ENCODE measurements at places on chromosomes 4 and X. TPM values are rescaled to one million over a fixed set of nuclear protein-coding genes. Genes with fewer than 3 reads are reported as not detected.

- H3K4me3 ChIP-seq, result no peak overlapping the region
- peaks cover 1% of the 10 kb centered on the region for H3K4me1 ChIP-seq
- DNase-seq, result no peak
- no peaks in the 10 kb centered on the region for H3K36me3 ChIP-seq
- H3K27ac ChIP-seq, result no peak overlapping the region
These were observed 56.2 kb downstream of the CD99L2 start for GRCh38 chrX:150842198-150842685.

GRCh38 chrX:112043997-112044396 lies 38.6 kb downstream of the TRPC5 start:
- H3K27ac ChIP-seq, result no peak overlapping the region
- peaks cover 5% of the 10 kb centered on the region for H3K27me3 ChIP-seq
- no peak overlapping the region for H3K4me3 ChIP-seq

DNA sequence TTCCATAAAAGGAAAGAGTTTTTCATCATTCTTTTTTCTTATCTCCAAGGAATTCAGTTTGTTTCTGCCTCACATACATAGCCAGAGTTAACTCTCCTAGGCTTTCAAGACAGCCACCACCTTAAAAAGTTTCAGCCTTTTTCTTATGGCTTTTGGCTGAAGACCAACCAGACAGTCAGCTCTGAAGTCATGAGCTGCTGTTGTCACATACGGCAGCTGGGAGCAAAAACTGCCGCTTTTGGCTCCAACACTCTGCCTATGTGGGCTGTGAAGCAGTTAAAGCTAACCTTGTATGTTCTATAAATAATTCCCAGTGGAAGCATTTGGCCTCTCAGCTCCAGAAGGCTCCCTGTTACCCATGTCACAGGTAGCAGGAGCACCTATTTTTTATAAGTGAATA lies 104.1 kb downstream of the KLHL4 start:
- H3K36me3 ChIP-seq, result no peaks in the 10 kb centered on the region
- no peaks in the 10 kb centered on the region for H3K4me1 ChIP-seq
- H3K27me3 ChIP-seq, result no peaks in the 10 kb centered on the region
- DNase-seq, result no peak
- H3K4me3 ChIP-seq, result no peak overlapping the region

GRCh38 chrX:71140440-71140839 lies 4.2 kb upstream of the NLGN3 start:
- DNase-seq, result no peak
- H3K27me3 ChIP-seq, result no peaks in the 10 kb centered on the region
- peaks cover 31% of the 10 kb centered on the region for H3K36me3 ChIP-seq
- H3K4me3 ChIP-seq, result no peak overlapping the region
- no peaks in the 10 kb centered on the region for H3K4me1 ChIP-seq

DNA sequence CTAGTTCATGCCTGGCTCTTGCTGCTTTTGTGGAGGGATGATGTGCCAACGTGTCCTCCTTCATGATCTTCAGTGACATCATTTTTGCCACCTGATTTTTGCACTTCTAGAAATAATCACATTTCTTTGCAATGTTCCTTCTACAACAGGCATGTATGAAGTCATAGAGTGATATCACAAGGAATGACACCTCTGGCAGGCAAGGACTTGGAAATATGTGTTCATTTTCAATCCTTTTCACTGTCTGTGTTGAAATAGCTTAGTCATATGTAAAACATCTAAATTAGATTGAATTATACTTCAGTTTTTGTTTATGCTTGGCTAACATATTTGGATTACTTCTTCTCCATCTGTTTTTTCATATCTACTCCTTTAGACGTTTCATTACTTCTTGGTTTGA lies 221.2 kb upstream of the STK26 start:
- H3K4me3 ChIP-seq, result no peak overlapping the region
- H3K27me3 ChIP-seq, result peaks cover 2% of the 10 kb centered on the region
- H3K36me3 ChIP-seq, result no peaks in the 10 kb centered on the region
- H3K4me1 ChIP-seq, result no peaks in the 10 kb centered on the region

GAGE12G gene
- not detected for total RNA-seq

DNA sequence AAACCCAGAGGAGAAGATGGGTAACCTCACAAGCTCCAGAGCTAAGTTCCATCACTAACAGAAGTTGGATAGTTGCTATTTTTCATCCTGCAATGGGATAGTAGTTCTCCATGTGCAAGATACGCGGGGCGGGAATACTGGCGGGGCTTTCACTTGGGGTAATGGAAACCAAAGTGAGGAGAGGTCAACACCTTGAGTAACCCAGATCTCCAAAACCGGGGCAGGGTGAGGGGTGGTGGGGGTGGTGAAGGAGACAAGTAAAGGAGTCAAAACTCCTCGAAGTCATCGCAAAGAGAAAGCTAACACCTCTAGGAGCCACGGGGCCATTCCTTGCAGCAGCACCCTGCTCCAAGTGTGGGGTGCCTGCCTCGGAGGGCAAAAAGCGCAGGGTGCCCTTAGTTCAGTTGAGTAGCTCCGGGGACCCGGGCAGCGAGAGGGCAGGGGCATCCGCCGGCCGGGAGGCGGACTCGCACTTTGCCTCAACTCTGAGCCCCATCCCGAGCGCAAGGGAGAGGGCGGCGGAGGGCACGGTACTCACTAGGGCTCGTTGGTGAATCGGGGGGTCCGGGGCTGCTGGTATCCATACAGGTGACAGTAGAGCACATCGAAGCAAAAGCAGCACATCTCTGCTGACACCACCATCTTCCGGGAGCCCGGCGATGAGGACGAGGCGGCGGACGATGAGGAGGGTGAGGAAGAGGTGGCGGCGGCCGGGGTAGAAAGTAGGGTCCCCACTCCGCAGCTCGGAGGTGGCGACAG lies 645 bp downstream of the AMMECR1 start:
- no peaks in the 10 kb centered on the region for H3K36me3 ChIP-seq
- no peak for DNase-seq
- peaks cover 3% of the 10 kb centered on the region for H3K27me3 ChIP-seq
- peak overlapping the region; percentile 99 for H3K27ac ChIP-seq
- no peaks in the 10 kb centered on the region for H3K4me1 ChIP-seq

DNA sequence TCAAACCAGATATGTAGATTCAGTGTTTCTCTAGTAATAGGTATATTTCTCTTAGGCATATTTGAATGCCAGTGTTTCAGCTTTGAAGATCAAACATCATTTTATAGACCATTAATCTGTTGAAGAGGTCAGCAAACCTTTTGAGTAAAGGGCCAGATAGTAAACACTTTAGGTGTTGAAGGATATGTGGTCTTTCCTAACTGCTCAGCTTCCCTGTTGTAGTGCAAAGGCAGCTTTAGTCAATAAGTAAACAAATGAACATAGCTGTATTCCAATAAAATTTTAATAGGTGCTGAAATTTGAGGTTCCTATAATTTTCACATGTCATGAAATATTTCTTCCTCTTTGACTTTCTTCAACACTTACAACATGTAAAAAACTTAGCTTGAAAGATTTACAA lies 201.6 kb downstream of the ADGRL3 start:
- no peaks in the 10 kb centered on the region for H3K4me1 ChIP-seq
- H3K27ac ChIP-seq, result no peak overlapping the region
- H3K27me3 ChIP-seq, result no peaks in the 10 kb centered on the region
- no peak overlapping the region for H3K4me3 ChIP-seq
- DNase-seq, result no peak

ENPEP gene
- total RNA-seq, result 0.28 TPM

- peaks cover 23% of the 10 kb centered on the region for H3K4me1 ChIP-seq
- H3K27me3 ChIP-seq, result no peaks in the 10 kb centered on the region
- no peak overlapping the region for H3K4me3 ChIP-seq
- no peak overlapping the region for H3K27ac ChIP-seq
- no peaks in the 10 kb centered on the region for H3K36me3 ChIP-seq
These were observed 109.0 kb upstream of the ACSL4 start for GRCh38 chrX:109841869-109842579.

DNA sequence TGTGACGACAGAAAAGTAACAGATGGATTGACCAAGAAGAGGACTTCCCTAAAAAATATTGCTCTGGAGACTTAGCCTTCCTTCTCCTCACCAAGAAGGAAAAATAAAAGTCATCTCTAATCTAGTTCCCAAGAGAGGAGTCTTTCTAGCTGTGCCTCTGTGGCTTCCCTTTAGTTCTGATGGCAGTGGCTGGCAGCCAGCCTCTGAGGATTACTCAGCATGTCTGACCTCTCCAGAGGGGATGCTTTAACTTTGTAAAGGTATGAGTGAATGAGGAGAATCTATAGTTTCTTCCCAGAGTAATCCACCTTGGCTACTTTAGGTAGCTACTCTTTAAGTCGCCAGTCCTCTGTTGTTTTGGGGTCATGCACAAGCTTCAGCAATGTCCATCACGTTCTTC lies 163.9 kb upstream of the KIT start:
- peak; percentile 6 for DNase-seq
- peaks cover 7% of the 10 kb centered on the region for H3K4me1 ChIP-seq
- no peak overlapping the region for H3K4me3 ChIP-seq
- no peaks in the 10 kb centered on the region for H3K36me3 ChIP-seq
- no peaks in the 10 kb centered on the region for H3K27me3 ChIP-seq

LAS1L gene
- 22.8 TPM for total RNA-seq

GRCh38 chr4:78818530-78819079 lies 42.5 kb downstream of the BMP2K start:
- H3K36me3 ChIP-seq, result no peaks in the 10 kb centered on the region
- no peak overlapping the region for H3K27ac ChIP-seq
- no peaks in the 10 kb centered on the region for H3K27me3 ChIP-seq

DNA sequence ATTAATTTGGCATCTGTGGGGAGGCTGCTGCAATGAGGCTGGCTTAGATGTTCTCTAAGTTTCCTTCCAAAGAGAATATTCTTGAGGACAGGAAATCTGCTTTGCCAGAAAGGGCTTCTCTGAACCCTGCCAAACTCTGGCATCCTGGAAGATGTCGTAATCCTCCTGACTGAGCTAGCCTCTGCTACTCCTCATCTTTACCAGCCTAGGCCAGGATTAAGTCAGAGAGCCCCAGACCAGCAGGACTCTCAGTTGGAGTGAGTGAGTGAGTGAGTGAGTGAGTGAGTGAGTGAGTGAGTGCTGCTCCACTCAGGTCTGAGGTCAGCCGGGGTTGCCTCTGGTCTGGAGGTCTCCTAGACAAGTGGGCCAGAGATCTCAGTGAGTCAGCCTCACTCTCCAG lies 104.9 kb upstream of the SOD3 start:
- peaks cover 4% of the 10 kb centered on the region for H3K27me3 ChIP-seq
- H3K4me3 ChIP-seq, result no peak overlapping the region
- no peaks in the 10 kb centered on the region for H3K36me3 ChIP-seq
- peak; percentile 11 for DNase-seq
- peaks cover 3% of the 10 kb centered on the region for H3K4me1 ChIP-seq
- no peak overlapping the region for H3K27ac ChIP-seq

DNA sequence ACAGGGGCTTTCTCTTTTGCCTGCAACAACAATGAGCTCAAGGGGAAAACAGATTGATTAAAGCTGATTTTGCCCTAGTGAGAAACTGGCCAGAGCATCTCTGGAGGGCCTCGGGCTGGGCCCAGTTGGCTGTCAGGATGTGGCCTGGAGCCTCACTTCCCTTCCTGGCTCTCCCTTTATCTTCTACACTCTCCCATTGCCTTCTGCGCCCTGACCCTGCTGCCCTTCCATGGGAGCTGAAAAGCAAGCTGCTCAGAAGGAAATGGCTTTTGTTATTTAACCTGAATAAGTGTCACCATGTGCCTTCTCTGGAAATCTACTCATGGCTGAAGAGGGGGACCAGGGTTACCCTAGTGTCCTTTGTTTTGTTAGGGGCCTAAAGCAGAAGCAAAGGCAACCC lies 43.8 kb downstream of the NHSL2 start:
- H3K4me3 ChIP-seq, result no peak overlapping the region
- H3K4me1 ChIP-seq, result no peaks in the 10 kb centered on the region
- no peak for DNase-seq
- peaks cover 45% of the 10 kb centered on the region for H3K27me3 ChIP-seq

DNA sequence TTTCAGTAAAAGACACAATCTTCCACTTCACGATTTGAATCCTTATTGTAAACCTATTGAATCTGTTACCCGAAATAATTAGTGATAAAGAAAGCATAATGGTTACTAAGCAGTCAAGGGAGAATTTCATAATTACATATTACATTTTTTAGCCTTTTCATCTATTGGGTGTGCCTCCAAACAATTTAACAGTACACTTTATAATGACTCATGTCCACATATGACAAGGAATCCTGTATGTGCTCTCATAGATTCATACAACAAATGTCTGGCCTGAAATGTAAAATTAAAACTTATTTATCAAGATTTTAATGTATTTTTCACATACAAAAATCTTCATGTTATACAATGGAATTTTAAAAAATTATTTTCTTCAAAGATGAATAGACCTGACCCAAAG lies 39.4 kb downstream of the PPP3CA start:
- H3K27ac ChIP-seq, result no peak overlapping the region
- no peak overlapping the region for H3K4me3 ChIP-seq
- no peaks in the 10 kb centered on the region for H3K36me3 ChIP-seq
- peaks cover 7% of the 10 kb centered on the region for H3K4me1 ChIP-seq
